NCI-H1417 treated with DMSO at 0.1 percent for 48 hours (cell line): ENCODE measurements at places on chromosomes 5 and 9.
A peak's percentile ranks its signal among the peaks of the same experiment; 100 is the strongest.

GRCh38 chr9:2992427-2992826, 148.5 kb upstream of the PUM3 start:
- no peak for DNase-seq

GRCh38 chr9:8346296-8346695, 546.7 kb upstream of the DMAC1 start:
- DNase-seq, result no peak

- DNase-seq, result no peak
These were observed 57.6 kb downstream of the TMOD1 start for GRCh38 chr9:97559111-97559514.

DNA sequence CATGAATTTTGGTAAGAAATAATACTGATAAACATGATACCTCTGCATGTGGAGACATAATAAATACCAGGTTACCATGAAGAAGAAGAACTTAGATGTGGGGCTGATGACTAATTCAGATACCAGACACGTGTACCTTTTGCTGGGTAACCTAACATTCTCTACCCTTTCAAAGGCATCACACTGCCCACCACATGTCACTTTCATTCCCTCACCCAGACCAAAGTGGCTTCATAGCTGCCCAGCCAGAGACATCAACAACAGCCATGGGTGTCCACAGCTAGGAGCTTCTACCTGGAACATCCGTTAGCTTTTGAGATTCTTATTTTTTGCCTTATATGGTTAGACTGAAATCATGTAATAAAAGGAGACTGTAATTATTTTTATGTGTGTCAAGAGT, 396.8 kb downstream of the MED10 start:
- no peak for DNase-seq

- DNase-seq, result no peak
These were observed 166.9 kb downstream of the SNCAIP start for GRCh38 chr5:122478741-122479442.

DNA sequence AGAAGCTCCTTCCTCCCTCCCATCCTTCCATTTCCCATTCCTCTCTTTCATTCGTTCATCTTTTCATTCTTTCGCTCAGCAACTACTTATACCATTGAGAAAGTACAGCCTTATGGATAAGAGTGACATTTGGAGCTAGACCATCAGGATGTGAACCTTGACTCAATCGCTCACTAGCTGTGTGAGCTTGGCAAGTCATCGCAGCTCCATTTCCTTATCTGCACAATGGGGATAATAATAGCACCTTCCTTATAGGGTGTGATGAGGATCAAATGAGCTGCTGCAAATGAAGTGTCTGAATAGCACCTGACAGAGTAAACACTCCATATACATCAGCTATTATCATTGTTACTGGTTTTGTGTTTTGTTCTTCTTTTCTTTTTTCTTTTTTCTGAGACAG, 28.1 kb upstream of the SYNPO start:
- no peak for DNase-seq

DNA sequence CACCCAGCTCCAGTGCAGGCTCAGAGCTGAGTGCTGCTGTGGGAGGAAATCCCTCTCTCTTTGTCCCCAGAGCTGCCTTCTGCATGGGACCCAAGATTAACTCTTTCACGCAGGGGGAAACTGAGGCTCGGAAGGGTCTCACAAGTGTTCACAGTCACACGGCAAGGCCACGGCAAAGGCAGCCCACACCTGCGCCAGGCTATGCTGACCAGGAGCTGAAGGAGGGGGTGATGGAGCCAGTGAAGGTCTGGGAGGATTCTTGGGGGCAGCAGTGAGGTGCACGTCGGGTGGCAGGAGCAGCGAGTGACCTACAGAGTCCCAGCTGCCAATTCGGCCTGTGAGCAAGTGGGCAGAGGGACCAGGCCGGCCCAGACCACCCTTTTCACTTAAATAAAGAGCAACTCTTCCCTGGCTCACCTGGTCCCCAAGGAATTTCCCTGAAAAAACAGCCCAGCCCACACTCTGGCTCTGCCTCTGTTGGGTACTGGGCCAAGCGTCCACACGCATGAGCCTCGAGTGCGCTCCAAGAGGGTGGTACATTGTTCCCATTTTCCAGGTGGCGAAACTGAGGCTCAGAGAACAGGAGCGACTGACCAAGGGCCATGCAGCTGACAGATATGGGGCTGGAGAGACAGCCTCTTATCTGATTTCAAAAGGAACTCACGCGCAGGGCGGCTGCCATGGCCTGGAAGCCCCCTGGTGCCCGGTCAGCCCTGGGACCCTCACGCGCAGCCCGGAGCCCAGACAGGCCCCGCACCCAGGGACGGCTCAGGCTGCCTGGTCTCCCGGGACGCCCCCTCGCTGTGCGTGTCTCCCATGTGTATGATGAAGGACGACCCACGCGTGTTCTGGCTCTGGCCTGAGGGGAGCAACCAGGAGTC, 28.2 kb downstream of the SARDH start:
- no peak for DNase-seq

- no peak for DNase-seq
These were observed 4.1 kb upstream of the MYMK start for GRCh38 chr9:133528876-133529241.

DNA sequence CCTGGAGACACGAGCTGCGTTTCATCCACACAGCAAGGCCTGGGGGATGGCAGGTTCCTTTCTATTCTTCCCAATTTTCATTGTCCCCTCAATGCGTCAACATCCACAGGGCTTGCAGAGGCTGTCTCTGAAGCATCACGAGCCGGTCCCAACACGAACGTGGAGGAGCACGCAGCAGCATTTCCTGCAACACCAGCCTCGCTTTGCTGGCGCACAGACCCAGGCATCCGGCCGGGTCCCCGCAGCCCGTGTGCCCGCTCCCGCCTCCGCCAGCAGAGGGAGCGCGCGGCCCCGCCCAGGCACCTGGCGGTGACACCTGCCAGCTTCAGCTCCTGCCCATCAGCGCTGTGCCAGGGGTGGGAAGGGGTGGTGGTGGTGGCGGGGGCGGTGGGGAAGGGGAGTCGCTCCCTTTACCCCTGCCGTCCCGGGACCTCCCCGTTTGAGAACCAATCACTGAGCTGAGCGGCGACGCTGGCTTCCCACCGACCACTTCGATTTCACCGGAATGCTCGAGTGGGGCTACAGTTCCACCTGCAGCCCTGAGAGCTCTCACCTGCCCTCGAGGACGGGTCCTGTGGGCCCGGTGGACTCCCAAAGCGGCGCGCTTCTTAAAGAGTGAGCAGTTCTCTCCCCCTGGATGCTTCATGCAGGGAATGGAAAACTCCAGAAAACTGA, 464.5 kb downstream of the ICE1 start:
- no peak for DNase-seq

DNA sequence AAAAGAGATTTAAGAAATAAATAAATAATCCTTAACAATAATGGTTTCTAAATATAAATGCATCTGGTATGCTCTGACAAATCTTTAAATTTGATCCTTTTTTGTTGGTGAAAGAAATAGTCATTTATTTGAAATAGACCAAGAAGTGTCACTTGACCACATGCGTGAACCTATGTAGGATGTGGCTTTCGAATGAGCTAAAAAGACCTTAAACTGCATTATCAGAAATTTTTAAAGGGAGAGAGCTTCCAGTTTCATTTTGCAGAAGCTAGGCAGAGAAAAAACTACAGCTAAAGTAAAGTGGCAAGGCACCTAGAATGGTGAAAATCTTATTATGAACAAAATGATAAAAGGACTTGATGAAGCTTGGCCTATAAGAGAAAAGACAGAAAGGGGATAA, 309.2 kb upstream of the EFNA5 start:
- DNase-seq, result no peak

DNA sequence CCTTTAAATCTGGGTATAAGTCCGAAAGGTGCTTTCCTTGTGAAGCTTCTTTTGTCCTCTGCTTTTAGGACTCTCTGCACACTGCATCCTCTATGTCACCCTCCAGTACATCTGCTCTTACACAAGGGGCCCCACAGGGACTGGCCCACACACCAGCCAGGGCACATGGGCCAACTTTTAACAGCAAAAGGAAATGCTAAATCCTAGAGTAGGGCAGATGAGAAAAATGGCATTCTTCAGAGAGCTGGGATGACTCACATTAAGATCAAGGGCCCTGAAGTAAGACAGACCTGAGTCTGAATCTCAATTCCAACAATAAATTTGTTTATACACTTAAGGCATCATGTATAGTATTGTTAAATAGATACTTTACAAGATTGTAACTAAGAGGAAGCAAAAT, 40.3 kb upstream of the CDKN2B start:
- no peak for DNase-seq

DNA sequence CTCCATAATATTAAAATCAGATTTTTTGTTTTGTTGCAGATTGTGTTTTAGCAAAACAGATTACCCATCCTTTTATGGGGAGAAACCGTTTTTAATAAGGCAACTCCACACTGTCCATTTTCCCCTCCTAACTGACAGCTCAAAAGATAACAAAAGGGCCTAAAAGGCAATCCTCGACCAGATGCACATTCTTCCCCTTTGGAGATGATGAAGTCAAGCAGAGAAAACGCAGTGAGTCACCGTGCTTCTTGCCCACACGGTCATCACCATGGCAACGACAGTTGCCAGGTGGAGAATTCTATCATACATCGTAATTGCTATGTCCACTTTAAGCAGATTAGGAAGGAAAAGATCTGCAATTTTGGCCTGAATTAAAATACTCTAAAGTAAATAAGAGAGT, 96.4 kb downstream of the DIRAS2 start:
- DNase-seq, result peak; percentile 92

- no peak for DNase-seq
These were observed 2.8 kb downstream of the PDLIM7 start for GRCh38 chr5:177494346-177495195.

GRCh38 chr9:125942125-125942524, 195.0 kb downstream of the PBX3 start:
- no peak for DNase-seq

DNA sequence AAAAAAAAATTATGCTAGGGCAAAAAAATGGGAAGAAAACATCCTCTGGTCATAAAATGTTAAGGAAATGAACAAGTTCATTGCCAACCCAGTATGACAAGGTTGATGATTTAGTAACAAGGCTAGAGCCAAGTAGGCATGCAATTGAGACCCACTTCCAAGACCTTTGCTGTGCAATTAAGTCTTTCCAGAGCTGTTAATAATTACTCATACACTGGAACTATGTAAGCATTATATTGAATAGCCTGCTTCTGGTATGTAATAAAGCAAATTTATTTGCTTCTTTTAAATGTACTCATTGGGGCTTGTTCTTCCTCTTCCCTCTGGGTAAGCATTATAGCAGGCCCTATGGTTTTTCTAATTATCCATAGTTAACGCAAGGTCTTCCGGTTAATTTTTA, 32.5 kb upstream of the SNAPC3 start:
- DNase-seq, result no peak

DNA sequence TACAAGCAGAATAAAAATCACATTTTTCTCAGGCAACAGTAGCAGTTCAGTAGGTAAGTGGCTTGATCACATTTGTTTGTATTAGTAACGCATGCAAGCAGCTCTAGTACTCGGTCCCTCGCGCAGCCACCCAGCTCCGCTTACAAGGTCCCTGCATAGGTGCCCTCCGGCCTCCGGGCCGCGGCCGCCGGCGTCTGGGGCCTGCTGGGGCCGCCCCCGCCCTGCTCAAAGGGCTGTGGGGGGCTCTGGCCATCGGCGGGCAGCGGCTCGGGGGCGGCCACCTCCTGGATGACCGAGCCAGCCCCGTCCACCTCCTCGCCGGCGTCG, 50.2 kb upstream of the UBAC1 start:
- DNase-seq, result no peak

DNA sequence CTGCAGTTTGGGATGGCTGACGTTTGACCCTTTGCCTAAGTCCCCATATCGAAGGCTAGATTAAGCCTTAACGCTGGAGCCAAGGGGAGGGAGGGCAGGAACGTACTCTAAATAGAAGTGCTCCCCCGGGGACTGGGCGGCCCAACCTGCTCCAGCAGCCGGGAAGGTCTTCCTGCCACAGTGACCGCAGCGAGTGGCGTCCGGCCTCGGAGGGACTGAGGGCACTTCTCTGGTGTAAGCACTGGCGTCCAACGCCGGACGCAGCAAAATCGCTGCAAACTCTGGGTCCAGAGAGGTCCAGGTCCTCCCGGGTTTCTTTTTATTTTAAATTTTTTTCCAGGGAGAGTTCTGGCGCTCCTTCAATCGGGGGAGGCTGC, 505 bp upstream of the ACER2 start:
- no peak for DNase-seq

DNA sequence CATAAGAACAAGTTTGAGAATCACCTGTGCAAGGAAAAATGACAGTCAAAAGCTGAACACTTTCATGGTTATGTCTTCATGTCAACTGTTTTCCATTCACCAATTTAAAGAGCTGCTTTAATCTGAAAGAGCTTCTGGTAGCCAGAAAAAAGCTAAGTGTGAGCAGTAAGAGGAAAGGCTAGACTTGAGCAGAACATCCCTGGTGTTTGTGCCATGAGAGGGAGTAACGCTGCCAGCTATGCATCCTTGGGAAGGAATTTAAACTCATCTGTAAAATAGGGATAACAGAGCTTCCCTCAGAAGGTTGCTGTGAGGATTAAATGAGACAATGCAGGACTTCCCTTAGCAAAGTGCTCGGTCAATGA, 193.7 kb downstream of the MAPKAP1 start:
- no peak for DNase-seq

GRCh38 chr5:176793343-176793699, 17.0 kb upstream of the UNC5A start:
- DNase-seq, result no peak

- DNase-seq, result no peak
These were observed 30.5 kb upstream of the KCNMB1 start for GRCh38 chr5:170419643-170420042.

- no peak for DNase-seq
These were observed 187.3 kb upstream of the TLE4 start for GRCh38 chr9:79384501-79384900.

- DNase-seq, result no peak
These were observed 131.3 kb downstream of the SEC61B start for GRCh38 chr9:99353408-99353807.

GRCh38 chr9:89916001-89916597, 311.3 kb downstream of the GADD45G start:
- no peak for DNase-seq

- DNase-seq, result no peak
These were observed 260.7 kb upstream of the ARRDC3 start for GRCh38 chr5:91643797-91644196.

DNA sequence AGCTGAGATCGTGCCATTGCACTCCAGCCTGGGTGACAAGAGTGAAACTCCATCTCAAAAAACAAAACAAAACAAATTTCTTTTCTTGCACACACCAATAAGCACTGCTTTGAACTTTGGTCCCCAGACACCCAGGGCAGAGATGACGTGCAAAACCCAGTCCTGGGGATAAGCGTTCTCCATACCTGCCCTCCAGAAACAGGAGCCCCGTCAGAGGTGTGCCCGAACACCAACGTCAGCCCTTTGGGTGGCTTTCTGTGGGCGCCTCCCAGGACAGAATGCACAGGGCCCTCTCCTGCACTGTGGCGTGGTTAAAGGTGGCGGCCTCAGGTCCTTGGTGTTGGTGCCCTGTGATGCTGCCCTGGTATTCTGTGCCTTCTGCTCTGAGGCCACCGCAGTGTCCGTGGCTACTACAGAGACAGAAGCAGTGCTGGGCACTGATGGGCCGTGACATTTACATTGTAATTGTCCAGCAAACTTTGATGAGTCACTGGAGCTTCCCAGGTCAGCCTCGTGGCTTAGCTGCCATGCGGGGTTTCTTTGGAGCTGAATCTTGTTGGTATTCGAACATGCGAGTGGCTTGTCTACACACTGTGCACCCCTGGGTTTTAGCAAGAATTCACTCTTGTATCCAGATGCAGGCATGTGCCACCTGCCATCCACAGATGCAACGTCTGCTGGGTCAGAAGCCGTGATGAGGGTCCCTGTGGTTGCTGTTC, 9.8 kb downstream of the PPP1R26 start:
- no peak for DNase-seq
